ENCODE measurements at places on chromosomes 11 and 22.

DNA sequence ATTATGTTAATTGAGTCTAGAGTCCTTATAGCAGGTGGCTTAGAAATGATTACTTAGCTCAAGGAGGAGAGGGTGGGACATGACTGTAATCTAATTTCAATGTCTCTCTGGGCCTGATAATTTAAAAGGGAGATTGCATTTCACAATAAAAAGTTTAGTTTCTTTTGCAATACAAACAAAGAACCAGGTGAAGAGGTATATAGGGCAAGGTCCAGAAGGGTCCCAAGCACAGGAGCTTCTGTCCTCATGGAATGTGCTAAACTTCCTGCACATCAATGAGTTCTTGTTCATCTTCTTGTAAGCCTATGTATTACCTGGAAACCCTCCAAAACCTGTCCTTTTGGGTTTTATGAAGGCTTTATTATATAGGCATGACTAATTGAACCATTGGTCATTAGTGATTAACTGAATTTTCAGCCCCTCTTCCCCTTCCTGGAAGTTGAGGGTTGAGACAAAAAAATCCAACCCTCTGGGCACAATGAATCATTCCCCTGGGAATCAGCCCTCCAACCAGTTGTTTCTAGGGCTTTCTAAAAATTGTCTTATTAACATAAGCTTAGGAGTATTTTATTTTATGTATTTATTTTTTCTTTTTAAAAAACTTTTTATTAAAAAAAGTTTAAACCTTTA, 37.6 kb downstream of the MS4A2 start:
- no peak for DNase-seq

- no peak for DNase-seq
Measured at GRCh38 chr11:8034604-8035190, 46.3 kb upstream of the TUB start.

GRCh38 chr11:57764021-57764420, 2.4 kb downstream of the CTNND1 start:
- DNase-seq = no peak

GRCh38 chr11:35675901-35676610, 13.5 kb downstream of the TRIM44 start:
- no peak for DNase-seq

GRCh38 chr11:122647736-122648275, 7.7 kb upstream of the UBASH3B start:
- DNase-seq = no peak

DNA sequence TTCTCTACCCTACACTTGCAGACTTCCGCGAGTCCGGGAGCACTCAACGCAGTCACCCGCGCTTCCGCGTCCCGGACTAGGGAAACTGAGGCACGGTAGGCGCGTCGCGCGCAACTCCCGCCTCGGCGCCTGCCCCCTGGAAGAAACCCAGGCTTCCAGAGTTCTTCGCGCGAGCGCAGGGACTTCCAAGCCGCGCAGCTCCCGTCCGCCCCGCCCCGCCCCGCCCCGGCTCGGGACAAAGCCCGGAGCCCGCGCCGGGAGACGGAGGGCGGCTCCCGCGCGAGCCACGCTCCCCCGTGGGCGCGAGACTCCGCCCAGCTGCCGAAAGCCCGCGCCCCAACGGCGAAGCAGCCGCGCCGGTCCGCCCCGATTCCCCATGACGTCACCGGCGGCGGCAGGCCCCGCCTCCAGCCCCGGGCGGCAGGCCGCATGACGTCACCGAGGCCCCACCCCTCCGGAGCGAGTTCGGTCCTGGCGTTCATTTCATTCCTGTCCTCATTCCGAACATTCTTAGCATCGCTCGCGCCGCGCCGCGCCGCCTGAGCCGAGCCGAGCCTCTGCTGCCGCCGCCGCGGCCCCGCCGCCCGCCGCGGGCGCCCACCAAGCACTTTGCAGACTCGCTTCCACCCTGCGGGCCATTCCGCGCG, at the start of gene TEAD1:
TSS of gene TEAD1 (plus strand) at position 498 of the 647 bp plus-strand sequence.
- DNase-seq = peak; percentile 89
